Activated CD8-positive, alpha-beta memory T cell treated with anti-CD3 and anti-CD28 coated beads for 4 hours (primary cell): ENCODE measurements at places on chromosomes 12 and 14.
A peak's percentile ranks its signal among the peaks of the same experiment; 100 is the strongest.

DNA sequence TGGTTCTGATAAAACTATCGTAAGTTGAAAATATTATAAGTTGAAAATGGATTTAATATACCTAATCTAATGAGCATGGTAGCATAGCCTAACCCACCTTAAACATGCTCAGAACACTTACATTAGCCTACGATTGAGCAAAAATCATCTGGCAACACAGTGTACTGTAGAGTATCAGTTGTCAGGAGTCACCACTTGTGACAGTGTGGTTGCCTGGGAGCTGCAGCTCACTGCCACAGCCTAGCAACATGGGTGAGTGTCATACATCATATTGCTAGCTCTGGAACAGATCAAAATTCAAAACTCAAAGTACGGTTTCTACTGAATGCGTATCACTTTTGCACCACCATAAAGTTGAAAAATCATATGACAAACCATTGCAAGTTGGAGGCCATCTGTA, 203.5 kb downstream of the ATXN7L3B start:
- no peak for DNase-seq

GRCh38 chr14:51844081-51844881, 16.1 kb upstream of the GNG2 start:
- DNase-seq, result no peak

GRCh38 chr12:3378655-3379054, 112.3 kb upstream of the PRMT8 start:
- DNase-seq, result no peak

GRCh38 chr12:106106892-106107291, 31.9 kb downstream of the NUAK1 start:
- DNase-seq, result no peak

- no peak for DNase-seq
Observed at GRCh38 chr12:66011731-66012130, 118.8 kb downstream of the LLPH start.

DNA sequence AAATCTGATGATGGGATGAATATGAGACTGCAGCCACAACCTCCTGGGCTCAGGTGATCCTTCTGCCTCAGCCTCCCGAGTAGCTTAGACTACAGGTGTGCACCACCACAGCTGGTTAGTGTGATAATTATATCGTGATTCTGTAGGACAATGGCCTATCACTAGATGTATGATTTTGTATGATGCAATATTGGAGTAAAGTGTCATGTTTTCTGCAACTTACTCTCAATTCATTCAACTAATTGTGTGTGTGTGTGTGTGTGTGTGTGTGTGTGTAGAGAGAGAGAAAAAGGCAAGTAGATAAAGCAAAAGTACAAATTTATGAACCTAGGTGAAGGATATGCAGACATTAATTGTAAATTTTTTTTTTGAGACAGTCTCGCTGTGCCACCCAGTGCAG, 10.7 kb downstream of the RAD52 start:
- DNase-seq, result no peak

DNA sequence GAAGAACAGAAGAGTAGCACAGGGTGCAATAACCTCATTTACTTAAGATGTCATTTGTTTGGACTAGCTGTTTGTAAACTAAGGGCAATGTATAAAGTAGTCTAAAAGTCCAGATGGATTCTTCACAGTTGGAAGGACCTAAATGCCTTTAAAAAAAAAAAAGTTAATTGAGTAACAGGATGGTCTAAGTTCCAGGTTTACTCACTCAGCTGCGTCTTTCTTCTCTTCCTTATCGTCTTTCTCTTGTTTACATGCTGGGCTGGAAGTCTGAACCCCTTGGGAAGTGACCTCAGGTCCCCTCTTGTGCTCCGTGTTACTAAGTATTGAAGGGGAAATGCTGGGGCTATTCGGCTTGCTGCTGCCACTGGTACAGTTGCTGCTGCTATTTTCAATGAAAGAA, 82.5 kb downstream of the SH2B3 start:
- DNase-seq, result no peak

DNA sequence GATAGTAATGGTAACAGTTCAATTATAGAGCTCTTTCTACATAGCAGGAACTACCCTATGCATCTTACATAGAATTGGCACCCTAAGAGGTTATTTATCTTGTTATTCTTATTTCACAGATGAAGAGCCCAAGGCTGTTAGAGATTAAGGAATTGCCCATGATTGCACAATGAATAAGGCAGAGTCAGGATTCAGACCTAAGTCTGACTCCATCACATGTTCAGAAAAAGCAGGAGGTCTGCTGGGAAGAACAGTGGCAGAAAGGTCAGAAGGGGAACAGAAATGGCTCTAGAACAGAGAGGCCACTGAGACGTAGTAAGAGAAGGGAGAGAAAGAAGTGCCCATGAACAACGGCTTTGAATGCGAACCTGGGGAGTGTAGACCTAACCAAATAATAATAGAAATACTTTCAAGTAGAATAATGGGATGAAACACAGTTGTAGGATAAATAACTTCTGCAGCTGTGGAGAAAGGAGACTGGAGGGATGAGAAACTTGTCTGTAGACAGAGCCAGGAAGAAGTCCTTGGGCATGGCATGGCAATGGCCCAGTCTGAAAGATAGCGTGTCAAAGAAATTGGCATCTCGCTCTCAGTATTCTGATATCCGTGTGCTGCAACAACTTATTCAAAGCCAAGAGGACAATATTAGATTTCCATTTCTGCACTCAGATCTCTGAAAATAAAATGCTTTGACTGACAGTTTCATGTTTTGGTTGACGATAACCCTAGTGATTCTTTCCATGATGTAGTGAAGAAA, 17.6 kb downstream of the MYBPC1 start:
- DNase-seq, result no peak

GRCh38 chr12:103768467-103769123, 72.4 kb downstream of the NT5DC3 start:
- no peak for DNase-seq

DNA sequence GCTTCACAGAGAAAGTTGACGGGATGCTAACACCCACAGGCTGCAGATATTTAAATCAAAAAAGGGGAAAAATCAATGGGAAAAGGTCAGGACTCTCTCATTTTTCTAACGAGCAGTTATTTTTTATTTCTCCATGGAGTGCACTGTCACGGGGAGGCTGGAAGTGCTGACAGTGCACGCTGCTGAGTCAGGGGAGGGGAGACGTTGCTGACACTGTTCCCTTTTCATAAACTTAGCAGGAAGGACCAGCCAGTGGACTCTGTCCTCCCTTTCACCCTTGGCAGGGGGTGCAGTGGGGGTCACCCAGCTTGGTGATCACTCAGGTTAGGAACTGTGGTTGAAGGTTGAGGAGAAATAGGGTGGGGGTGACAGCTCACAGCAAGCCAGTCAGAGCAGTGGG, 65.6 kb upstream of the FUT8 start:
- no peak for DNase-seq

GRCh38 chr12:69130064-69130463, 109.3 kb upstream of the CPSF6 start:
- DNase-seq, result no peak

DNA sequence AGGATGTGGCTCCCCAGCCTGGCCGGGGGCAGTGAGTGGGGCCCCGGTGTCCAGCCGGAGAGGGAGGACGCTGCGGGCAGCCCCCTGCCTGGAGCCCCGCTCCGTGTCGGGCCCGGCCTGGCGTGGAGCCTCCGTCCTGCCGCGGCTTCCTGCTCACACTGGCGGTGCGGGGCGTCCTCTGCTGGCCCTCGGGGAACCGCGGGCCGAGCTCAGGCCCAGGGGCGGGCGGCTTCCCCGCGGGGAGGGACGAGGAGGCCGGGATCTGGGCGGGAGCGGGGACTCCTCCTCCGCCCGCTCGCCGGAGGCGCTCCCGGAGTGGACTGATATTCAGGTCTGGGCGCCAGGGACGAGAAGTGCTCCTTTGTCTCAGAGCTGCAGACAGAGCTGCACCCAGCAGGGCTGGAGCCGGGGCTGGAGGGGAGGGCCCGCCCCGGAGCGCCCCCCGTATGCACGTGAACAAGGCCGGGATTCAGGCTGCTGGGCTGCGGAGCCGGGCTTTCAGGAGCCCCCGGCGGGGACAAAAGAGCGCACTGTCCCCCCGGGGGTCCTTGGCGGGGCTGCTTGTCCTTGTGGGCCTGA, 2.2 kb downstream of the MMP17 start:
- no peak for DNase-seq

DNA sequence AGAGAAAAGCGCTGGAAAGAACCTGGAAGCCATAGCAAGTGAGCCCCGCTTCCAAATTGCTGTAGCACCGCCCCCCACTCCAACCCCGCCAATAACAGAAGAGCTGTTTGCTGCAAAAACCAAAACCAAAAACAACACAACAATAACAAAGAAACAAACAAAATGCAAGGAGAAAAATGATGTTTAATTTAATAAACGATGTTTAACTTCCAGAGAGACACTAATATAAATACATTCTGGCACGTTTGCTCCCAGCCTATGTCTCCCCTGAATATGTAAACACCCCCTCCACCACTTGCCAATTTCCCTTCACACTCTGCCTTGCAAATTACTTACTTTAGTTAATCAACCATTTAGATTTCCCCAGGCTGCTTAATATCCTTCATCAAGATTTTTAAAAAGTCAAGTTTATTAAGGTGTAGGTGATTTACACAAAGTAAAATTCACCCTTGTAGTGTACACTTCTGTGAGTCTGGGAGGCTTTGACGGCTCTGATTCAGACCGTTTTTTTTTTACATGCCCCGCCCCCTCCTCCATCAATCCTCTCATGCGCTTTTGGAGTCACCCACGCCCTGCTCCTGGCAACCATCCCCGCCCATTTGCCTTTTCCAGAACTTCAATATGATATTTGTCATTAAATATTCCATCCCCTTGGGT, 482 bp upstream of the IFI27L2 start:
- DNase-seq, result no peak

DNA sequence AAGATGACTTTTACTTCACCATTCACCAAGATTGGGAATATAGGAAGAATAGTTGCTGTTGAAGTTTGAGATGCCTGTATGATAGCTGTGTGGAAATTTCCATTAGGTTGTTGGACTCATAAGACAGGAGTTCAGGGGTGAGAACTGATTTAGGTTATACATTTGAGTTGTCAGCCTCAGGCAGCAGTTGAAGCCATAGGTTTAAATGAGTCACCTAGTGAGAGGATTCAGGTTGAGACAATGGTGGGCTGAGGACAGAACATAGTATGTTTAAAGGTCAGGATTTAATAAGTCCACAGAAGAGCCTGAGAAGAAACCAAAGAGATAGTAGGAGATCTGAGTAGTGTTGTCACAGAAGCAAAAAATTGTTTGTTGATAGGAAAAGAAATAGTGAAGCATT, 63.6 kb upstream of the MON2 start:
- no peak for DNase-seq

GRCh38 chr12:104297477-104298113, 5.9 kb upstream of the EID3 start:
- DNase-seq, result no peak

DNA sequence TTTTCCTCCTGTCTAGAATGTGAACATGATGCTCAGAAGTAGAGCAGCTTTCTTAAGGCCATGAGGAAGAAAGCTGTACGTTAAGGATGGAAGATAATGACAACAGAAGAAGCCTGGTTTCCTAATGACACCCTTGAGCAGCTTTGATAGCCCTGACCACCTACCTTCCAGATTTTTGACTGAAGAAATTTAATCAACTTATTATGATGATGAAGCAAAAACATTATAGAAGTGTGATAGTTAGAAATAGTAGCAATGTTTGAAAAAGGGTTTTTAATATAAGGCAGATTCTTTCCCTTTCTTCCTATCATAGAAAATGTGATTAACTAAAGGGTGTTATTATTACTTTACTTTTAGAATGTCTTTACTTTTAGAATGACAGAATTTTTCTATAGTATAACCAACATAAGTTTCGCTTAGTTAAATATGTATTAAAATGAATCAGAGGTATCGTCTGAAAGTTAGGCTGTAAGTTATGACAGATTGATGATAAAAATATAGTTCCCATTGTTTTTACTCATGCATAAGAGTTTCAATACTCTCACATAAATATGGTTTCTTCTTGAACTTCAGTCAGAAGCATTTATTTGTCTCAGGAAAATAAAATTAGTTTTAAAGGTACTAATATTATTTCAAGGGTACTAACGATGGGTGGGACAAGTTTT, 50.1 kb upstream of the PPFIA2 start:
- no peak for DNase-seq

GRCh38 chr14:89990218-89990617, 34.5 kb downstream of the TDP1 start:
- DNase-seq, result no peak

DNA sequence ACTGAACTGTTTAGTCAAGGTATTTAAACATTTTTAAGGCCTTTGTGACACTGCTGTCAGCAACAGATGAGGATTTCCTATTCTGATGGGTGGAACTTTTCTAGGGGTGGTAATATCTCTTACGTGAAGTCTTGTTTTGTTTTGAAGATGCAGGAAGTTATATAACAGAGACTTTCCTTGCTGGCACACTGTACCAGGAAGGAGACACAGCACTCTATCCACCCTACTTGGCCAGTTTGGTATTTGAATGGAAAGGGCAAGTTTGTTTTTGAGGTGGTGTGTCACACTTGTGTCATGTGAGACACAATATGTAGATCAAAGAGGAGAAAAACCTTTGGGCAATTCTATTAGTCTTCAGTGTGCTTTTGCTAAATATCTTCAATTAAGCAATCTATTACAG, 51.6 kb upstream of the SRP54 start:
- peak; percentile 10 for DNase-seq

DNA sequence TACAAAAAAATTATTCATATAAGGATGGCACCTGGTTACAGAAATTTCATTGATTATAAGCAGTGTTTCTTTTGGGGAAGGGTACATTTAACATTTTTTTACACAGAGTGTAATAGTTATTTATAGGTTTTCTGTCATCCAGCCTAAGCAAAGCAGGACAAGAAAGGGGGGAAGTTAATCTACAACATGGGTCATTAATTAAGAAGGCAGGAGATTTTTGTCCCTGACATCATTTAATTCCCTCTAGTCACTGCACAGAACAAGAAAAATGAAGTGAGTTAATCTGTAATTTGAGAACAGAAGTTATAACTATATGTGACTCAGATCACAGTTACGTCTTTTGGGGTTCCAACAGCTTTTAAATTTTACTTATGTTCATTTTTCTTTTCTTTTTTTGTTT, 173.4 kb downstream of the PTPRO start:
- DNase-seq, result no peak
